ENCODE measurements at places on chromosomes 11 and 22. TPM values are rescaled to one million over a fixed set of nuclear protein-coding genes. Genes with fewer than 3 reads are reported as not detected.

The NCAPH2 gene
- 18.3 TPM for total RNA-seq

The PIH1D2 gene
- 1.9 TPM for total RNA-seq

The GGA1 gene
- 38.6 TPM for total RNA-seq

The KDM4E gene
- total RNA-seq = not detected

The ANKK1 gene
- not detected for total RNA-seq

The RAC2 gene
- 13.0 TPM for total RNA-seq

The SHANK3 gene
- total RNA-seq = 0.19 TPM

The OR52K2 gene
- total RNA-seq = not detected

The TYMP gene
- 7.1 TPM for total RNA-seq

The GPR83 gene
- total RNA-seq = not detected

The SLC15A3 gene
- total RNA-seq = 18.0 TPM

The LDLRAD3 gene
- 18.9 TPM for total RNA-seq

The APOL4 gene
- 0.38 TPM for total RNA-seq

The ANGPTL5 gene
- total RNA-seq = 0.28 TPM

The DNAJB7 gene
- total RNA-seq = not detected

The SPON1 gene
- 0.85 TPM for total RNA-seq

The AAMDC gene
- total RNA-seq = 42.9 TPM

The CSF2RB gene
- 4.5 TPM for total RNA-seq

The INS gene
- total RNA-seq = not detected

The VSIG2 gene
- not detected for total RNA-seq

The SLC43A1 gene
- 13.0 TPM for total RNA-seq

The PRRG4 gene
- under 0.01 TPM for total RNA-seq

The PGR gene
- total RNA-seq = 0.19 TPM

The C11orf52 gene
- total RNA-seq = 1.4 TPM

The PRR33 gene
- total RNA-seq = not detected

The LMO1 gene
- total RNA-seq = 0.19 TPM

The FXYD2 gene
- total RNA-seq = 0.38 TPM

The PNPLA5 gene
- total RNA-seq = not detected

The VSIG10L2 gene
- not detected for total RNA-seq

The OTOG gene
- total RNA-seq = not detected

The CASTOR1 gene
- 6.3 TPM for total RNA-seq

The HEPHL1 gene
- total RNA-seq = not detected

The PRG2 gene
- total RNA-seq = 2.3 TPM

The SLC17A6 gene
- total RNA-seq = not detected

The ANAPC15 gene
- total RNA-seq = 49.3 TPM

The TSKU gene
- total RNA-seq = 15.2 TPM

The STK33 gene
- 0.58 TPM for total RNA-seq

The ANO5 gene
- not detected for total RNA-seq

The NLRP14 gene
- under 0.01 TPM for total RNA-seq

The LARGE2 gene
- total RNA-seq = not detected

The DCHS1 gene
- 1.3 TPM for total RNA-seq

The NPTXR gene
- total RNA-seq = 2.5 TPM

The C11orf42 gene
- total RNA-seq = not detected
